ENCODE measurements at places on chromosomes 6 and 20. TPM values are rescaled to one million over a fixed set of nuclear protein-coding genes. Genes with fewer than 3 reads are reported as not detected.

- H3K4me1 ChIP-seq: no peaks in the 10 kb centered on the region
- peak; percentile 5 for DNase-seq
- no peaks in the 10 kb centered on the region for H3K27me3 ChIP-seq
- H3K4me3 ChIP-seq: no peak overlapping the region
Measured at GRCh38 chr6:120392941-120393340, 941.3 kb downstream of the TBC1D32 start.

Gene TSPYL1
- 83.0 TPM for total RNA-seq

GRCh38 chr20:57844626-57845596 lies 135.1 kb upstream of the PMEPA1 start:
- no peaks in the 10 kb centered on the region for H3K36me3 ChIP-seq
- H3K4me1 ChIP-seq: no peaks in the 10 kb centered on the region
- H3K27ac ChIP-seq: no peak overlapping the region
- H3K4me3 ChIP-seq: no peak overlapping the region
- no peaks in the 10 kb centered on the region for H3K27me3 ChIP-seq

DNA sequence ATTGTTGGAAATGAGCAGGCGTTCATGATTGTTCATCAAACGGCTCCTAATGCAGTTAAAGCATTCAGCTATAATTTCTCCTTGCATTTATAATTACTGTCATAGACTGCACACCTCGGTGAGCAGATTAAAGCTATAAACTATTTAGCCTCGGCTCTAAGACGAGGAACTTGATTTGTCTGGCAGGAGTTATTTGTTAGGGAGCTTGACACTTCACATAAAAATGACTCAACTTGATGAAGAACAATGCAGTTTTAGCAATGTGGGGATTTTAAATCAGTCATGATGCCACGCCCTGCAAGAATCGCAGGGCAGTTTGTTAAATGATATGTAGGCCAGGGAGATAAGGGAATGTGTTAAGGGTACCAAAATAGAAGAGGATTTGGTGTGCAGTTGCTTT lies 290.2 kb downstream of the TSHZ2 start:
- no peaks in the 10 kb centered on the region for H3K27me3 ChIP-seq
- no peaks in the 10 kb centered on the region for H3K4me1 ChIP-seq
- H3K4me3 ChIP-seq: no peak overlapping the region

DNA sequence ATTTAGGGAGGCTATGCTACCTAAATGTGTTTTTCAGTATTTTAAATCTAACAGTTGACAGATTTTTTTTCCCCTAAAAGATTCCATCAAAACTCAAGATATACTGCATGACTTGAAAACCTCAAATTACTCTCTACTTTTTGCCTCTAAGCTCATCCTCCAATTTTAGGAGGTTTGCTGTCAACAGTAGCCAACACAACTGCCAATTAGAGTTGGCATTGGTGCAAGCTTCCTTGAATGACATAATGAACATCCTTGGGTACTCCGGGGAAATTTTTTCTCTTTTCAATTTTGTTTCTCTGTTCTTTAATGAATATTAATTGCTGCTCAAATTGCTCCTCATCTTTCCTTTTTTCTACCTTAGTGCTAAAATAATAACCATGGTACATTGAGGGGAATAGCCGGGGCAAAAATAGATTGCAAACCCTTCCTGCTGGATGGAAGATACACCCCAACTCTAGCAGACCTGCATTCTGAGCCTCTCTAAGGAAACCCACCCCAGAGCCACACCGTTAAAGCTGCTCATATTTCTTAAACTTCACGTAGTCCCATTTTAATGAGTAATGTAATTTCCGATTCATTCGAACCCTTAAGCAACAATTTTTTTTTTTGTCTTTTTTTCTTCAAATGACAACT lies 34.3 kb downstream of the SLC22A23 start:
- H3K4me1 ChIP-seq: no peaks in the 10 kb centered on the region
- no peaks in the 10 kb centered on the region for H3K27me3 ChIP-seq
- H3K36me3 ChIP-seq: no peaks in the 10 kb centered on the region
- no peak overlapping the region for H3K4me3 ChIP-seq
- DNase-seq: no peak

Gene PAX1
- total RNA-seq: not detected

DNA sequence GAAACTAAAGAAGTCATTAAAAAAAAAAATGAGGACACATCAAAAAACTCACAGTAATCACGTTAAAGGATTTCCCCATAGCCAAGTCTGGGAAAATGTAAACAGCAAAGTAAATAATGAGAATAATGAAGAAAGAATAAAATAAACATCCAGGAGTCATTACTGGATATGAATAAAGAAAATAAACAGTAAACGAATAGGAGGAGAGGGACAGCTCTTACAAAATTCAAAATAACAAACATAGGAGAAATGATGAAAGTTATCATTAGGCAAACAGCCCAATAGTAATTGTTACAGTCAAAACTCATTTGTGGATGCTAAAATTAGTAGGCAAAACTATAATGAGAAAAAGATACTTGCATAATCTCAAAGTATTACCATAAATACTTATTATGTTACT lies 8.0 kb upstream of the UBD start:
- H3K4me3 ChIP-seq: no peak overlapping the region
- H3K36me3 ChIP-seq: no peaks in the 10 kb centered on the region
- H3K27me3 ChIP-seq: no peaks in the 10 kb centered on the region
- no peak for DNase-seq

- H3K27me3 ChIP-seq: no peaks in the 10 kb centered on the region
- H3K4me1 ChIP-seq: no peaks in the 10 kb centered on the region
- no peaks in the 10 kb centered on the region for H3K36me3 ChIP-seq
Measured at GRCh38 chr6:90669420-90669819, 82.5 kb upstream of the MAP3K7 start.

Gene PROKR2
- not detected for total RNA-seq

GRCh38 chr6:121436274-121436857 lies 920 bp downstream of the GJA1 start:
- peak; percentile 20 for DNase-seq
- H3K27me3 ChIP-seq: no peaks in the 10 kb centered on the region
- H3K4me3 ChIP-seq: peak overlapping the region; percentile 69
- peak overlapping the region; percentile 87 for H3K27ac ChIP-seq
- H3K36me3 ChIP-seq: no peaks in the 10 kb centered on the region

- peaks cover 8% of the 10 kb centered on the region for H3K36me3 ChIP-seq
- DNase-seq: peak; percentile 17
- no peaks in the 10 kb centered on the region for H3K4me1 ChIP-seq
- H3K27me3 ChIP-seq: no peaks in the 10 kb centered on the region
- H3K4me3 ChIP-seq: no peak overlapping the region
Measured at GRCh38 chr20:48984575-48985219, 61.4 kb upstream of the CSE1L start.

DNA sequence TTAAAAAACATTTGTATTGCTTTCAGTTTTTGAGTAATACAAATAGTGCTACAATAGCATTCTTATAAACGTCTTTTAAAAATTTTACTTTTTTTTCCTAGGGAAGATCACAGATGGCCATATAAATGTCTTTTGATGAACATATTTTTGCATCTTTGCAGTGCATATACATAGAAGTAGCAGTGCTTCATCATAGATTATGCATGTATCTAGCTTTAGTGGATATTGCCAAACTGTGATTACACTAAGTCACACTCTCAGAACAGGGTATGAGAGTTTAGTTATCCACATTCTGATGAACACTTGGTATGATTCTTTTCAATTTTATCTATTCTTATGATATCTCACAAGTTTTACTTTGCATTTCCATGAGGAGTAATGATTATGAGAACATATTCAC lies 99.8 kb upstream of the ASCC3 start:
- H3K27ac ChIP-seq: no peak overlapping the region
- H3K4me3 ChIP-seq: no peak overlapping the region
- no peak for DNase-seq
- H3K27me3 ChIP-seq: no peaks in the 10 kb centered on the region
- no peaks in the 10 kb centered on the region for H3K36me3 ChIP-seq

Gene ESR1
- 0.50 TPM for total RNA-seq

Gene LATS1
- 7.4 TPM for total RNA-seq

Gene COL21A1
- 2.3 TPM for total RNA-seq

DNA sequence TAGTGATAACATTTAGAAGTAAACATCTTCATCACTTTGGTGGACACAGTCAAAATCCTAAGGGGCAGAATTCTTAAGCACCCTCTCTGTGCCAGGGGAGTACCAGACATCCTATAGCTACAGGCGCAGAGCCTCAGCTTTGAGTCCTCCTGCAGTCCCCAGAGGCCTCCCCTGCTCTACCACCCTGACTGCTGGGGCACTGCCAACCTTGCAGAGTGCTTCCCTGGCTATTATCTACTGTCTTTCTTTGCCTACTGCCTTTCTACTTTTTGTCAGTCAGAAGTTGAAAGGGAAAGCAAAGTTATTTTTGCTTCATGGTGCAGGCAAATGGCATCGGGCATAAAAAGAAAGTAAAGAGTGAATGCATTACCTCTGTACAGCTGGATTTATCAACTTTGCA lies 80.1 kb downstream of the AIG1 start:
- H3K27ac ChIP-seq: no peak overlapping the region
- H3K4me1 ChIP-seq: no peaks in the 10 kb centered on the region
- H3K4me3 ChIP-seq: no peak overlapping the region
- DNase-seq: no peak
- H3K27me3 ChIP-seq: no peaks in the 10 kb centered on the region

Gene BPI
- total RNA-seq: not detected

GRCh38 chr6:162864911-162865310 lies 137.1 kb downstream of the PACRG start:
- H3K4me3 ChIP-seq: no peak overlapping the region
- no peaks in the 10 kb centered on the region for H3K36me3 ChIP-seq
- H3K27me3 ChIP-seq: no peaks in the 10 kb centered on the region
- H3K4me1 ChIP-seq: no peaks in the 10 kb centered on the region

Gene RNGTT
- total RNA-seq: 12.7 TPM

DNA sequence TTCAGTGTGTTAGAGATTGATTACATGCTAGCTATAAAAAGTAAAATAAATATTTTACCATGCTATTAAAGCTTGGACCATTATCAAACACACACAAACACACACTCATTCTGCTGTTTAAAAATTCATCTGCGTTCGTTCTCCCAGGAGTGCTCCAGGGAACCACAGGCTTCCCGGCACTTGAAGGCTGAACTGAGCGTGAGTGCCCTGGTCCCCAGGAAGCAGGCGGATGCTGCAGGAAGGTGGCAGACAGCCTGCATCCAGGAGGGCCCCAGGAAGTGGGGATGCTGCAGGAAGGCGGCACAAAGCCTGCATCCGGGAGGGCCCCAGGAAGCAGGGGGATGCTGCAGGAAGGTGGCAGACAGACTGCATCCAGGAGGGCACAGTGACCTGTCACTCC lies 147.2 kb upstream of the SNX9 start:
- H3K27ac ChIP-seq: no peak overlapping the region
- no peaks in the 10 kb centered on the region for H3K36me3 ChIP-seq
- H3K4me3 ChIP-seq: no peak overlapping the region
- no peaks in the 10 kb centered on the region for H3K4me1 ChIP-seq
- peaks cover 8% of the 10 kb centered on the region for H3K27me3 ChIP-seq
- DNase-seq: no peak

Gene CASS4
- total RNA-seq: 14.9 TPM

DNA sequence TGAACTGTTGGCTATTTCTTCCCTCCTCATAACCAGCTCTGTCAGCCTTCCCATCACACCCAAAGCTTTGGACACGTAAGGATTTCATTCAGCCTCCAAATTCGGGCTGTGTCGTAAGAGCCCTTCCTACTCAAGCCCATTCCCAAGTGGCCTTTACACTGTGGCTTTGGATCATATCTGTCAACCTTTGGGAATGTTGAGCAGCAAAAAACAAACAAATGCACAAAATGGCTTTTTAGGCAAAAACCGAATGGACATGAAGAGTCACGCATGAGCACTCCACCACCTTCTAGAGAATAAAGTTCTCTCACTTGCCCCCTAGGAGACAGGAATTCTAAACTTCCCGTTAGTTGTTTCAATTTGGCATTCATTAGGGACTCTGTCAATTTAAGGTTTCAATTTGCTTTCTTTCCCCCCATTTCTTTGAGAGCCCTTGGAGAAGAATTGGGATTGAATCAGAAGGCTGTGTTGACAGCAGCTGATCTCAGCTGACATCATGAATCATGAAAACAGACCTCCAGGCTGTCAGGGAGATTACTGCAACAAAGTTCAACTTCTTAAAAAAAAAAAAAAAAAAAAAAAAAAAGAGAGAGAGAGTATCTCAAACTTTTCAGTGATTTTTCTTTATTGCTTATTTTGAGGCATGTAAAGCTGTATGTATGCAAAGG lies 110.3 kb downstream of the BCAS1 start:
- no peaks in the 10 kb centered on the region for H3K36me3 ChIP-seq
- peak; percentile 15 for DNase-seq
- H3K4me1 ChIP-seq: peaks cover 2% of the 10 kb centered on the region

DNA sequence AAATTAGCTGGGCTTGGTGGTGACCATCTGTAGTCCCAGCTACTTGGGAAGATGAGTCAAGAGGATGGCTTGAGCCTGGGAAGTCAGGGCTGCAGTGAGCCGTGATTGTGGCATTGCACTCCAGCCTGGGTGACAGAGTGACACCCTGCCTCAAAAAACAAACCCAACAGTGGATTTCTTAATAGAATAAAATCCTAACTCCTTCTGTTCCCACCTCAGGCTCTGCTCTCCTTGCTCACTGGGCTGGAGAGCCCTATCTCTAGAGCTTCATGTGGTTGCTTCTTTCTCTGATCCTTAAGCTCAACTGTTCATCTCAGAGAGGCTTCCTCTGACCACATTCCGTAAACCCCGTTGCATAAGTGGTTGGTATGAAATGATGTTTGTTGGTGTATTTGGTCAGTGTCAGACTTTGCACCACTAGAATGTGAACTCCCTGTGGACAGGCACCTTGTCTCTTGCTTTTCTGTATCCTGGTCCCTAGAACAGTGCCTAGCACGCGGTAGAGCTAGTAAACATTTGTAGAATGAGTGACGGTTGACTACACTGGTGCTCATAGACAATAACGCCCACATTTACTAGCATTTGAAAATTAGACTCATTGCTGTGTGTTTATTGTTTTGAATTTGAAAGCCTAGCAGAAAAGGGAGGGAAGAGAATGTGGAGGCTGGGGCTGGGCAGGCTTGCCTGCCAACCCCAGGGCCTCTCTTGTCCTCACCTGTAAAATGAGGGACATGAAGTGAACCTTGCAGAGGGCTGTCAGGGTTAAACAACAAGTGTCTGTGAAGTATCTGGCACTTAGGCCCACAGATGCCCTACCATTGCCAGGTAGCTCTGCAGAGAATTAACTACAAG lies 4.2 kb downstream of the MAPRE1 start:
- H3K27me3 ChIP-seq: no peaks in the 10 kb centered on the region
- peaks cover 24% of the 10 kb centered on the region for H3K4me1 ChIP-seq
- H3K36me3 ChIP-seq: peaks cover 6% of the 10 kb centered on the region
- H3K4me3 ChIP-seq: no peak overlapping the region

GRCh38 chr20:3677733-3678132 lies 4.1 kb downstream of the ADAM33 start:
- H3K27ac ChIP-seq: peak overlapping the region; percentile 34
- no peaks in the 10 kb centered on the region for H3K27me3 ChIP-seq
- DNase-seq: peak; percentile 53
- H3K36me3 ChIP-seq: peaks cover 8% of the 10 kb centered on the region
- no peak overlapping the region for H3K4me3 ChIP-seq
- peaks cover 13% of the 10 kb centered on the region for H3K4me1 ChIP-seq

- no peaks in the 10 kb centered on the region for H3K27me3 ChIP-seq
- peak; percentile 39 for DNase-seq
- H3K4me1 ChIP-seq: peaks cover 5% of the 10 kb centered on the region
- peak overlapping the region; percentile 97 for H3K27ac ChIP-seq
Measured at GRCh38 chr6:170553534-170554012, 466 bp upstream of the PSMB1 start.
